Activated CD4-positive, alpha-beta T cell treated with anti-CD3 and anti-CD28 coated beads for 48 hours (primary cell): ENCODE measurements at places on chromosomes 7 and 10.
A peak's percentile ranks its signal among the peaks of the same experiment; 100 is the strongest.

GRCh38 chr7:47392241-47392759 is 189.6 kb downstream of the TNS3 start:
- no peak for DNase-seq

GRCh38 chr7:93719546-93719945 is 145.0 kb upstream of the CALCR start:
- no peak for DNase-seq

DNA sequence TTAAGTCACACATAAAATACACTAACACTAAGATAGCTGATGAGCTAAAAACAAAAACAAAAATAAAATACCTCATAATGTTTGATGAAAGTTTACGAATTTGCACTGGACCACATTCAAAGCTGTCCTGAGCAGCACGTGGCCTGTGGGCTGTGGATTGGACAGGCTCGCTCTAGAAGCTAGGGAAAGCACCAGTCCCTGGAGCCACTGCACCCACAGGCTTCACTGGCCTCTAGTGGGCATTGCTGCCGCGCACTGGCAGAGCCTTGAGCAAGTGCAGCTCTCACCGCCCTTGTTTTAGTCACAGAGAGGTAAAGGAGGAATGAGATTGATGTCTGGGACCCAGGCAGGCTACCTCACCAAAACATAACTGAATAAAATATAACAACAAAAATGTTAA is 67.6 kb downstream of the PAX2 start:
- DNase-seq, result no peak

DNA sequence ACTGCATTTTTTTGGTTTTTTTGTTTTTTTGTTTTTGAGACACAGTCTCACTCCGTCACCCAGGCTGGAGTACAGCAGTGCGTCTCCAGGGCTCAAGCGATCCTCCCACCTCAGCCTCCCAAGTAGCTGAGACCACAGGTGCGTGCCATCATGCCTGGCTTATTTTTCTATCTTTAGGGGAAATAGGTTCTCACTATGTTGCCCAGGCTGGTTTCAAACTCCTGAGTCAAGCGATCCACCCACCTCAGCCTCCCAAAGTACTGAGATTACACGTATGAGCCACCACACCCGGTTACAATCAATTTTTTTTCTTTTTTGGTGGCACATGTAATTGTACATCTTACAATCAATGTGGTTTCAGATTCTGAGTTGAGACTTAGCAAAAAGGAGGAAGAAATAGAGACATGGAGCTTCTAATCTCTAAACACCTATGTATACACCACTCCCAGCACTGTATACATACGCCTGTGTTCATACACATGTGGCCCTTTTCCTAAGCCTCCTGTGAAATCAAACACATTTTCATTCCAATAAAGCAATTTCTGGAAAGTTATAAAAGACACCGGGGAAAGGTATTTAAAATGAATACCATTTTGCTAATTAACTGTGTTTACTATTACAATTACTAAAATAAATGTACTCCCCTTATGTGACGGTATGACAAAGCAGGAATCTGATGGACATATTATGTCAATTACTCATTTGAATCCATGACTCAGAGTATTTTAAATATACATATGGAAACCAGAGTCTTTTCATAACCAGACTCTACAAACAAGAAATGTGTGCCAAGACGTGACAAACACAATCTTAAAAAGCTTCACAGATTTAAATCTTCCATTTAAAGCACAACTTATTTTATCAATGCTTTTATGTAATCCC is 40.9 kb downstream of the SMURF1 start:
- peak; percentile 65 for DNase-seq

DNA sequence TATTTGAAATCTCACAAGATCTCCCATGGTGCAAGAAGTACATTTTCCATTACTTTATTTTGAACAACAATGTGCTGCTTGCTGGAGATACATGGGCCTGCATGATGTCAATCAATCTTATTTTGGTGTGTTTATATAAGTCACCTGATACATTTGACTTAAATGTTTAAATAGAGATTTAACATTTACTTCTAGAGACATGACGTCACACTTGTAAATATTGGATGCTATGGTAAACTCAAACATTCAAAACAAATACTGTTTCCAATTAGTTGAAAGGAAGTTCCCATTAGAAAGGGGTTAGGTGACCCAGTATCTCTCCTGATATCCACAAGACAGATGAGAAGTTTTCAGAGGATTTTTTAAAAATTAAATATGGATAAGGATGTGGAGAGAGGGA is 214.5 kb downstream of the NSUN6 start:
- no peak for DNase-seq

GRCh38 chr10:76675951-76676587 is 961.5 kb downstream of the KCNMA1 start:
- DNase-seq, result no peak

DNA sequence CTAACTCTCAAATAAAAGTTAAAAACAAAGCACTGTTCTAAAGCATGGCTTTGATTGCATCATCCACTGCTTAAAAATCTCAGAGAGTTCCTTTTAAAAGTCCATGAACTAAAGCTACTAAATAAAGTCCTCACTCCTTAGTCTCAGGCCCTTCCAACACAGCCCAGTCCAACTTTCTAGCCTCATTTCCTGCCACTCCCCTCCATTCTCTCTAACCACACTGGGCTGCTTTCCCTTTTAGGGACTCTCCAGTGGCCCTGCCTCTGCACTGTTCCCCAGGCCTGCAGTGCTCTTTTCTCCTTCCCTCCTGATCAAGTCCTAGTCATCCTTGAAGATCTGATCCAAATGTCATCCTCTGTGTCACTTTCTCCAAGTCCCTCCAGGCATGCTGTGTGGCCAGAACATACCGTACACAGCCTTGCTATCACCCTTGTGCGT is 56.9 kb upstream of the PPP1R3C start:
- no peak for DNase-seq

DNA sequence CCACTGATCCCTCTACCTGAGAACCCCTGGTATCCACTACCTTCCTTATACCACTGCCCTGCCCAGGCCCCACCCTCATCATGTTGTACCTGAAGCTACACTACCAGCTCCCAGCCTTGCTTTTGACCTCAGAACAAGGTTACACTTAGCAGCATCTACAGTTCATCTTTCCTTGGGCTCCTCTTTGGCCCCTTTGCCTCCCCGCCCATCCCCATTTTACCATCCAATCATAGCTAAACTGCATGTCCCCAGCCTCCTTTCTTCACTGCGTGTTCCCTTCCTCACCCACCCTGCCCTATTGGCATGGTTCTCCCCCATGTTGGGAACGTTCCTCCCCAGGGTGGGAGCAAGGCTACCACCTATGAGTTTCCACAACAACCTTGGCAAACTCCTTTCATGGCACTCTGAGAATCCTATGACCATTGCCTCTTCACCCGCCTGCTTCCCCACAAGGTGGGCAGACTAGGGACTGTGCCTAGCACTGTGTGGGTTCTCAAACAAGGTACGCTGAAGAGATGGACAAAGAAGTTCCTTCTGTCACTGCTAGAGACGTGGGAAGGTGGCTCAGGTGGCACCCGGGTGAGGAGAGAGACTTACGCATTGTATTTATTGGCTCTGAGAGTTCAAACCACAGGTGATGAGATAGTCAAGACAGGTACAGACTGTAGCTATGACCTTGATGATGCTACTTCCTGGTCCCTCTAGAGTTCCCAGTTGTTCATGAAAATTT is 66.9 kb upstream of the ADAM12 start:
- no peak for DNase-seq

DNA sequence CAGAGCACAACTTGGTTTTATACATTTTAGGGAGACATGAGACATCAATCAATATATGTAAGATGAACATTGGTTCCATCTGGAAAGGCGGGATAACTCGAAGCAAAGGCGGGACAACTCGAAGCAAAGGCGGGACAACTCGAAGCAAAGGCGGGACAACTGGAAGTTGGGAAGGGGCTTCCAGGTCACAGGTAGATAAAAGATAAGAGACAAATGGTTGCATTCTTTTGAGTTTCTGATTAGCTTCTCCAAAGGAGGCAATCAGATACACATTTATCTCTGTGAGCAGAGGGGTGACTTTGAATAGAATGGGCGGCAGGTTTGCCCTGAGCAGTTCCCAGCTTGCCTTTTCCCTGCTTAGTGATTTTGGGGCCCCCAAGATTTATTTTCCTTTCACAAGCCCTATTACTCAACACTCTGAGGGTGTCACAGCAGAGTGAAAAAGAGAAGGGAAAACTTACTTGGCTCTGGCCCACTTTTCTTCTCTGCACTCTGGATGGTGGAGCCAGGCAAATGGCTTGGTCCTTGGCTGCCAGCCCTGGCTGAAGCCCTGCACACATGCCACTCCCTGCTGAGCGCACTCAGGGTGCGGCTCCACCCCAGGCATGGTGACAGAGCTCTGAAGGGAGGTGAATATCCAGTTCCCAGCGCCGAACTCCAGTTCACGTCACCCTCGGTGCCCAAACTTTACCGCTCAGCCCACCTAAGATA is 46.7 kb downstream of the PARD3 start:
- no peak for DNase-seq
